Activated naive CD8-positive, alpha-beta T cell treated with anti-CD3 and anti-CD28 coated beads for 36 hours (primary cell): ENCODE measurements at places on chromosomes 6 and 20.

DNA sequence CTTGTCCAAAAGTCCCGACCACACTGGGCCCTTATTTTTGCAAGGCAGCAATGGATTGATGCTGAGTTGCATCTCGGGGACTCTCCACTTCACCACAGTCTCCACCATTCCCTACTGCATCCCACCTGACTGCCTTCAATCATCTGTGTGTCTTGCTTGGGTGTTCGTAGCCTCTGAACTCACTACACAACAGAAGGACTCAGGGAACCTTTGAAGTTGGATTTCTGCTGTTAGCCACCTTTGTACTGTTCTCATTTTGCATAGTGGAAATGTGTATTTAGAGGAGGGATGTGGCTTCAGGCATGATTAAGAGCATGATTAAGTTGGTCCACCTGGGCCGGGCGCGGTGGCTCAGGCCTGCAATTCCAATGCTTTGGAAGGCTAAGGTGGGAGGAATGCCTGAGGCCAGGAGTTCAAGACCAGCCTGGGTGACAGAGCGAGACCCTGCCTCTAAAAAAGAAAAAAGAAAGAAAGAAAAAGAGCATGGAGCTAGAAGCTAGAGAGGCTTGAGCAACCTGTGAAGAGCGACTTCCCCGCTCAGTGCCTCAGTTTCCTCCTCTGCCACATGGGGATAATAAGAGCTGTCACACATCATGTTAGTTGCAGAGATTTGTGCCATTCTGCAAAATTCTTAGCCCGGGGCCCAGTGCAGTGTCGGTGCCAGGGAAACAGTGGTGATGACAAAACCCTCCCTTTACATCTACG, 121.3 kb upstream of the PTPN1 start:
- no peak for DNase-seq

GRCh38 chr6:93389192-93389591, 30.2 kb downstream of the EPHA7 start:
- no peak for DNase-seq

DNA sequence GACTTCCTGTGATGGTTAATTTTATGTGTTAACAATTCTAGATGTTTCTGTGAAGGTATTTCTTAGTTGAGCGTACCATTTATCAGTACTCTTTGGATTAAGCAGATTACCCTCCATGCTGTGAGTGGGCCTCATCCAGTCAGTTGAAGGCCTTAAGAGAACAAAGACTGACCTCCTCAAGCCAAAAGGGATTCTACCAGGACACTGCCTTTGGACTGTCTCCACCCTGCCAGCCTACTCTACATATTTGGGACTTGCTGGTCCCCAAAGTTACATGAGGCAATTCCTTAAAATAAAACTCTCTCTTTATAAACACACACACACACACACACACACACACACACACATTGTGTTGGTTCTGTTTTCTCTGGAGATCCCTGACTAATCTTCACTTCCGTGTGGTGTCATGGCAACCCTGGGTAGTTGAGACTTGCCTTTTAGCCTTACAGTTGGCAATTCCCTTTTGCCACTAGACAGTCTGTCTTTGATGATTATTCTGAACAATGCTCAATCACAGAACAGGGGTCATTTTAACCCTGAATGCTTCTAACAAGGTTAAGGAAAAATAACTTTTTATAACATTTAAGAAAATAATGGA, 32.2 kb downstream of the MRAP2 start:
- no peak for DNase-seq

- DNase-seq: no peak
Observed at GRCh38 chr20:16147216-16147615, 426.0 kb downstream of the KIF16B start.

- peak; percentile 67 for DNase-seq
Observed at GRCh38 chr6:27865850-27866356, 46.3 kb downstream of the OR2B2 start.

DNA sequence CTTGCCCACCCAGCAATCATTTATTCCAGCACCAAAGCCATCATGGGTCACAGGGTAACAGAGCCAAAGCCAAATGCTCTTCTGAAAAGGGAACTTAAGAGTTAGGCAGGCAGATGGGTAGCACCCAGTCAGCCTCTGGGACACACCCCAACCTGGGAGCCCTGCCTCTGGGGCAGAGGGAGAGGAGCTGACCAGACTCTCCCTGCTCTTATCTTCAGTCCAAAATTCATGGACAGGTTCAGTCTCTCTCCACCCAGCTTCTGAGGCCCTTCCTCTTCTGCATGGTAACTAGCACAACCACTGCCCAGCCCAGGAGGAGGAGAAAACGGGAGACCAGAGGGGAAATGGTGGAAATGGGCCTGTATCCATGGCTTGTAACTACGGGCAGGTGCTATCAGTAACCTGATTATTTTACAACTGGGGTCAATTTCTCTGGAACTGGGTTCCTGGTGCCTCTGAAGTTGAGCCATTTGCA, 105.4 kb downstream of the NOL4L start:
- no peak for DNase-seq
